ENCODE measurements at places on chromosomes 5 and 9.

- no peak for DNase-seq
Observed at GRCh38 chr9:128233817-128234406, 30.7 kb downstream of the DNM1 start.

DNA sequence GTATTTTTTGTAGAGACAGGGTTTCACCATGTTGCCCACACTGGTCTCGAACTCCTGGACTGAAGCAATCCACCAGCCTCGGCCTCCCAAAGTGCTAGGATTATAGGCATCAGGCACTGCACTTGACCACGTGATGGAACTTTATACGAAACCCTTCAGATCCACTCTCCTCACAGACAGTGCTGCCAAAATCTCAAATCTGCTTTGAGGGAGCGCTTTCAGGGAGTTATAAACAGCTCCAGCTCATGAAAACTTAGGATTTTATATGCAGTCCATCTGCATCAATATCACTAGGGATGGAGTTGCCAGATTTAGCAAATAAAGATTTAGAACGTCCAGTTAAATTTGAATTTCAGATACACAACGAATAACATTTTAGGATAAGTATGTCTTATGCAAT lies 25.0 kb upstream of the MYO10 start:
- DNase-seq, result no peak

DNA sequence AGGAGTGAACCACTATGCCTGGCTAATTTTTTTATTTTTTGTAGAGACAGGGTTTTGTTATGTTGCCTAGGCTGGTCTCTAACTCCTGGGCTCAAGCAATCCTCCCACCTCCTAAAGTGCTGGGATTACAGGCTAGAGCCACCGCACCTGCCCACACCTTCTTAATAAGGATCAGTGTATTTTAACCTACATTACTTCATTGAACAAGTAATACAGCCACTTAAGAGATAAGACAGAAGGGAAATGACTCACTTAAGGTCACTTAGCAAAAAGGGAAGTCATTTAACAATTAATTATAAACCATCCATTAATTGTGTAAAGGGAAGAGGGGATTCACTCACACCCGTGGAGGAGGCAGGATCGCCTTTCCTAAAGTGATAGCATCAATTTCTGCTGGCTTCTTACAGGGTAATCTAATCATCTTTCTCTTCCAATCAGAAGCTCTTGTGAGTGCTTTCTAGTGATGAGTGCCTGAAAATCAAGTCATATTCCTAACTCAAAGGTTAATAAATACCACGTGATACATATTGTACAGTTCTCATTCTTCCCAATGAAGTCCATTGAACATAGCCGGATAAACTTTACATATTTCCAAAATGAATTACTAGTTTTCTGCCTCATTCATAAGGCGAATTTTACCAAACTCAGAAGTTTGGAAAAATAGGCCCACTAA lies 3.5 kb downstream of the FBXW11 start:
- no peak for DNase-seq

- no peak for DNase-seq
Observed at GRCh38 chr5:112124788-112125187, 294.3 kb downstream of the EPB41L4A start.

- DNase-seq, result no peak
Observed at GRCh38 chr9:91364702-91365101, 3.0 kb upstream of the AUH start.

- DNase-seq, result no peak
Observed at GRCh38 chr5:1541702-1542400, 18.1 kb upstream of the LPCAT1 start.

GRCh38 chr5:171840066-171840465 lies 54.4 kb downstream of the SMIM23 start:
- no peak for DNase-seq

GRCh38 chr5:35478856-35479682 lies 138.6 kb upstream of the SPEF2 start:
- peak; percentile 52 for DNase-seq

DNA sequence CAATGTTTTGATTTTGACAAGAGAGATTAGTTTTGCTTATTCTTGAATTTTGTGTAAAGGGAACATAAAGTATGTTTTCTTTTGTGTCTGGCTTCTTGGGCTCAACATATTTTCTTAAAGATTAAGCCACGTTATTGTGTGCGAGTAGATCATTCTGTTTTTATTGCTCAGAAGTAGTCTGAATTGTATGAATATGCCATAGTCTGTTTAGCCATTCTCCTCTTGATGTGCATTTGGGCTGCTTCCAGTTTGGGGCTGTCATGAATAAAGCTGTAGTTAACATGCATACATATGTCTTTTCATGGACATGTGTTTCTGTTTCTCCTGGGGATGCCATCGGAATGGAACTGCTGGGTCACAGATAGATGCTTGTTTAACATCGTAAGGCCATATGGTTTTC lies 198.9 kb downstream of the FANCC start:
- DNase-seq, result no peak

- no peak for DNase-seq
Observed at GRCh38 chr5:64794053-64794770, 25.5 kb downstream of the CWC27 start.

DNA sequence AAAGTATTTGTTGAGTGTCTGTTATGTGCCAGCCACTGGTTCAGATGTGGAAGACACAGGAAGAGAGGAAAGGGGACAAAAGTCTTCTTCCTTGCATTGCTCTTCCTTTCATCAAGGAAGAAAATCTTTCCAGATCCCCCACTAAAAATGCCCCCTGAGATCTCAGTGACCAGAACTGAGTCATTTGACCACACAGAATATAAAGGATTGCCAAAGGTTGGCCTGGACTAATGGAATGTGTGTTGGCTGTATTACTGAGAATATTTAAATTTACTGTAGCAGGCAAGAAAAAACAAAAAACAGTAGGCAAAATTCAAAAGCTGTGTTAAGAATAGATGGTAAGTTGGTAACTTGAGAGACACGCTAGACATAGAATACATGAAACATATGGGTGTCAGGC lies 10.0 kb upstream of the SEPTIN8 start:
- DNase-seq, result peak; percentile 63

GRCh38 chr5:64518793-64519192 lies 13.0 kb downstream of the RGS7BP start:
- DNase-seq, result no peak

DNA sequence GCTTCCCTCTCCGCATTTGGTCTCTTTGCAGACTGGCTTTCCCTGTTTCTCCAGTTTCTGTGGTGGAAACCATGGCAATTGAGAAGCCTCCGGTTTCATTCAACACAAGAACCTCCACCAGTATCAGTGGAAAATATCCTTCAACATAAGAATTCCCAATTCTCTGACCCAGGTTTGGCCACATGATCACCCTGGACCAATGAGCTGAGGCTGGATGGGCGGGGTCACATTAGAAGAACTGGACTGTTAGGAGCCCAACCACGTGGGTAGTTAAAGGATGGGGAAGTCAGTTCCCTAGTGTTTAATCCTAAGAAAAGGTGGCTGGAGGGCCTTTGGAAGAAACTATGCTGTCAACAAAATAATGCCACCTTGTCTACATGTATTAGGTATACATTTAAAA lies 336.3 kb downstream of the DMRT2 start:
- DNase-seq, result no peak

DNA sequence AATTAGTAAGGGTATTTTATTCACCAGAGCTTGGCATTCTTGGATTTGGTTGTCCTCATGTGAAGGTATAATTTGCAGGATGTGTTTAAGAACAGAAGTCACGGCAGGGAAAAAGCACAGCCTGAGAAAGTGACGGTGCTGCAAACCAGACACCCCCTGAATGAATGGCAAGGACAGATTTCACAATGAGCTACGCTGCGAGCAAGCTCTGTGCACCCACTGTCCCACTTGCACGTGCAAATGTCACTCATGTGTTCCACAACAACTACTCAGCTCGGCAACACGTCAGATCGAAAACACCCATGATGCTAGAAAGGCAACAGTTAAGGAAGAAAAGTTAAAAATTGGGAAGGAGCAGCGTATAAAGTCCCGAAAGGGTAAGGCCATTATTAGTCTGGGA lies 168.9 kb downstream of the ROR2 start:
- DNase-seq, result no peak

DNA sequence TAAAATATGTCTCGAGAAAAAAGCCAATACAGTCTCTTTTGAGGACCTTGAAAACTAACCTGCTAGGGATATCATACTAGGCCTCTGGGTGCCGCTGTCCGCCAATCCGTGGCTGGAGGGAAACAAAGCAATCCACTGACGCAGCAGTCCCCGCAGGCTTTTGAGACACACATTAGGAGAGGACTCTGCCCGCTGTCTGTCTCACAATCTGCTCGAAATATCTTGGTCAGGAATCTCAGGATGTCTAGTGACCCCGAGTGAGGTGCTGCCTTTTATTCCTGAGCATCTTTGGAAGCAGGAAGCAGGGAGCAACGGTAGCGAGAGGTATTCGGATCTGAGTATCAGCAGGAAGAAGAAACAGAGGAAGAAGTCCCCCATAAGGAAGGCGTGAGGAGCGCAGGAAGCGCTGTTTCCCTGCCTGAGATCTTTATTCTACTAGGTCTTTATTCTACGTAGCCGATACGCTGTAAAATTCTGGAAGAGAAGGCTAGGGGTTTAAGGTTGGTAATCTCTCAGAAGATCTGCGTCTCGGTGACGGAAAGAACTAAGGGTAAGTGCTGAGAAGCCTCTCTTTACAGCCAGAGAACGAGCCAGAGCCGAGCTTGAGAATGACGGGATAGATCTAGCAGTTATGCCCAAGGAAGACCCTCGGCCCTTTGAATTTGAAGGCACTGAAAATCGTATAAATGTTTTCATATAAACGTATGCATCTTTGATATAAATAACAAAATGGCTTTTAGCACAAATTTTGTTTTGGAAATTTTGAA lies 4.0 kb upstream of the PCDHGA1 start:
- DNase-seq, result peak; percentile 83

GRCh38 chr5:55535199-55535905 lies 588 bp upstream of the PLPP1 start:
- DNase-seq, result no peak

DNA sequence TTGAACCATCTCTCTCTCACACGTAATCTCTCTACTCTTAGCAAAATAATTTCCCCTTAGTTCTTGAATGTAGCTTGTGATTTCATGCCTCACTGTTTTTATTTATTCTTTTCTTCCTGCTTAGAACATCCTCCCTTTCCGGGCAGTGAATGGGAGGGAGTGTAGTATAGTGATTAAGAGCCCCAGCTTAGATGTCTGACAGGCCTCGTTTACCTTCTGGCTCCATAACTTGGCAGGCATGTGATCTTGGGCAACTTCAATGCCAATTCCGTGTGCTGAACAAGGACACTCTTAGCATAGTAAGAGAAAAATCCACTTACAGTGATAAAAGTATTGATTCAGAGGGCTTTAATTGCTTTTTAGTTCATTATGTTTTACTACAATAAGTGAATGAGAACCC lies 96.3 kb upstream of the TNPO1 start:
- DNase-seq, result no peak

DNA sequence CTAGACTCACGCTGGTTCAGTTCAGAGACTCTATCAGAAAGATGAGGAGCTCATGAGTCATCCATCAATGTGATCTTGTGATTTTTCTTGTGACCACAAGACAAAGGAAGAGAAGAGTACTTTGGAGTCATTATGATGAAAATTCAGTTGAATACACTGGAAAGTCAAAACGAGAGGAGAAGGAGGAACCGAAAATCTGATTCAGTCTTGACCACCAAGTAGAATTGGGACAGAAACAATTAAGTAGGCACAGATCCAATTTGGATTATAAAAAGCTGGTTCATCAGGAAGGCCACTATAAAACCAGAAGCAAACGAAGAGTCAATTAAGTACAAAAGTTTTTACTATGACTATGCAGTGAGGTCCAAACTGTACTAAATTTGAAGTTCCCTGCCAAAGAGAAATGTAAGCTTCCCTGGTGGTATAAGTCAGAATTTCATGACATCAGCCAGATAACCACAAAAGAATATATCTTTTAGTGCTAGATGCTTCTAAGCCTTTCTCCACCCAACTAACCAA lies 90.9 kb downstream of the THBS4 start:
- DNase-seq, result peak; percentile 26

- DNase-seq, result no peak
Observed at GRCh38 chr9:15505921-15506320, 4.8 kb downstream of the PSIP1 start.

DNA sequence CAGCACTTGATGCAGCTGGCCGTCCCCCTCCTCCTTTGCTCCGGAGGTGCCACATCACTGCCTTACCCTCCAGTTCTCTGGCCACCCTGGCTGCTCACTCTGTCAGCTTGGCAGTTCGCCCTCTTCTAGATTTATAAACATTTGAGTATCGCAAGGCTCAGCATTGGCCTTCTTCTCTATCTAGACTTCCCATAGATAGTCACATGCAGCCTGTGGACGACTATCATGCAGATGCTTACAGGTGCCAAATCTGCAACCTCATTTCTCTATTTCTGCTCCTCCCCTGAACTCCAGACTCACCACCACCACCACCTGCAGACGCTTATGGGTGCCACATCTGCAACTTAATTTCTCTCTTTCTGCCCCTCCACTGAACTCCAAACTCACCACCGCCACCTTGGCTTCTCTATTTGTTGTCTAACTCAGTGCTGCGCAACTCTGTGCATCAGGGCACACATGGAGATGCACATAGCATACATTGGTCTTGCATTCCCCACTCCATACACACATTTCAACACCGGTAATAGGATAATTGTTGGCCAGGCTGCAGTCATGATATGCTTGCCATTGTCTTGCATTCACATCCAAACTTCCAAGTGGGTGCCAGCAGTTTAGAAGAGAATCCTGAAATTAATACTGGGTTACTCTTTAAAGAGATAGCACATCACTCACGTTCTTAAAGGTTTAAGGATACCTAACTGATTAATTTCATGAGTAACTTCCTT lies 1.9 kb upstream of the DAP start:
- peak; percentile 27 for DNase-seq

DNA sequence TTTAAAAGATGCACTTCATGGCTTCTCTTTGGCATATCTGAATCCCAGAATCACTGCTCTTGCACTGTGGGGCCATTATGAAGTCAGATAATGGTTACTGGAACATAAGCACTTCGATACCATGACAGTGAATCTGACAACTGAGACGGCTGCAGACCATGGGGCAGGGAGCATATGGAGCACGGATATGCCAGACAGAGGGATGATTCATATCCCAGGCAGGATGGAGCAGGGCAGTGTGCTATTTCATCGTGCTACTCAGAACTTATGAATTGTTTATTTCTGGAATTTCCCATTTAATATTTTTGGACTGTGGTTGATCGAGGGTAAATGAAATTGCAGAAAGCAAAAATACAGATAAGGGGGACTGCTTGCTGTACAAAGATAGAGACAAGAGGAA lies 145.0 kb downstream of the EGFLAM start:
- peak; percentile 22 for DNase-seq

DNA sequence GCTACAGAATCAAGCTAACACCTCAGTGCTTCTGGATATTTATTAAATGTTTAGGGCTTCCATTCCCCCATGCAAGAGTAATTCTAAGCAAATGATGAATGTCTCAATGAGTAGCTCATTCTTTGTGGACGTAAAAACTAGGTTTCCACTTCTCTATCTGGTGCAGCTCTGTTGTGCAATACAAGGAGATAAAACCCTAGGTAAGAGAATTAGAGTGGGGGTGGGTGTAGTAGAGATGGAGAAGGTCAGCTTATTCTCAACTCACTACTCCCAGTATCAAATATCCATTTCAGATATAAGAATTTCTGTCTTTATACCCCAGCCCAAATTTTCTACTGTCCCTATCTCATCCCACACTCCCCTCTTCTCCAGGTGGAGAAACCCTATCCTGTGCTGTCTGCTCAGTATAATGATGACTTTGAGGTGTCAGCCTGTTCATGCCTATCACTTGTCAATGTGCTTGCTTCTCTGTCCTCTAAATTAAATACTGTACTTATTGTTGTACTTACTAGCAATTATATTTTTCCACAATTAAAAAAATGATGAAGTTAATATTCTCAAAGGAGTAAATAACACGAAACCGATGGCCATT lies 4.3 kb upstream of the FYB1 start:
- no peak for DNase-seq

Data from AG08396 (cell line).